ENCODE measurements at places on chromosomes 7 and 10.

- no peak for DNase-seq
Observed at GRCh38 chr7:93973134-93973533, 31.0 kb downstream of the BET1 start.

DNA sequence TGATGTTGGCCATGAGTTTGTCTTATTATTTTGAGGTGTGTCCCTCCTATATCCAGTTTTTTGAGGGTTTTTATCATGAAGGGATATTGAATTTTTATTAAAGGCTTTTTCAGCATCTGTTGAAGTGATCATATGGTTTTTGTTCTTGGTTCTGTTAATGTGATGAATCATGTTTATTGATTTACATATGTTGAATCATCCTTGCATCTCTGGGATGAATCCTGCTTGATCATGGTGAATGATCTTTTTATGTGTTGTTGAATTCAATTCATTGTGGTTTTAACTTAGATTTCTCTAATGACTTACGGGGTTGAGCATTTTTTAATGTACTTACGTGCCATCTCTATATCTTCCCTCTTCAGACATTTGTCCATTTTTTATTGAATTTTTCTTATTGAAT lies 22.9 kb downstream of the DLD start:
- no peak for DNase-seq

GRCh38 chr10:101012525-101013364 lies 13.1 kb downstream of the LZTS2 start:
- DNase-seq, result peak; percentile 53

GRCh38 chr10:92238054-92238585 lies 52.8 kb downstream of the CPEB3 start:
- DNase-seq, result no peak

DNA sequence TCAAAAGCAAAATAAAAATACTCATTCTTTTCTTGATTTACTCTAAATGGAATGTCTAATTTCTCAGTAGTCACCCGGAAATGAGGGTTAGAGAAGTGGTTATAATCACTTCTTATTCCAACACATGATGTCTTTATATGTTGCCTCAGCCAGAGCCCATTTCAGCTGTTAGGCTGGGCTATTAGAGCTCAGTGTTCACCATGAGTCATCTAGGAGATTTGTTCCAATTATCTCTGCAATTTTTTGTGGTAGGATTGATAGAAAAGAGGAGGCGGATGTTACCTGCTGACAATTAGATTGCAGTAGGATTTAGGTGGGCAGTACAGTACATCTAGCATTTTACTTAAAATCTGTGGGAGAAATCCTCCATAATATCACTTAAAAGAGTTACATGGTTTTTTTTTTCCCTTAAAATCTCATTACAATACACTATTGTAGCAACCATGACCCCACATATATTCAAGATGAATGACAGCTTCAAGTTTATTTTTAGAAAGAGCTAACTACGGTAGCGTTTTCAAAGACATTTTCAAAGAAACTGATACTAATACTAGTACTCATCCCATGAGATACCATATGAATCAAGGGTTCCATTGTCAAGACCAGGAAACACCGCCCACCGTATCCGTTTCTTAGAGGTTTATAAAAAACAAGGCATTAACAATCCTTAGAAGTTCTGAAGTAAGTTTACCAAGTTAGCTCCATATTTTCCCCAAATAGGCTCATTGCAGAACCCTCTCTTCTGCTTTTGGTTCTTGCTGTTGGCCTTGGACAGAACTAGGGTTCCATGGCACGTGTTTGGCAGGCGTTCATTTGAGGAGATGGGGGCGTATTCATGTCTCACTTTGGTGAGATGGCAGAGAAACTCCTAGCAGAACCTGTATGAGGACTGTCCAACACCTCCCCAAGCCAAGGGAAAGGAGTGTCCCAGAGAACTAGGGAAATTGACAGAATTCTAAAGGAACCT lies 10.4 kb downstream of the CPA2 start:
- no peak for DNase-seq

Measured in K562 (cell line).